ENCODE measurements at places on chromosomes 3 and 15.
A peak's percentile ranks its signal among the peaks of the same experiment; 100 is the strongest.

- DNase-seq = no peak
These were observed 132.2 kb downstream of the KLF13 start for GRCh38 chr15:31458596-31459399.

- no peak for DNase-seq
These were observed 29.8 kb downstream of the HGD start for GRCh38 chr3:120652281-120652680.

DNA sequence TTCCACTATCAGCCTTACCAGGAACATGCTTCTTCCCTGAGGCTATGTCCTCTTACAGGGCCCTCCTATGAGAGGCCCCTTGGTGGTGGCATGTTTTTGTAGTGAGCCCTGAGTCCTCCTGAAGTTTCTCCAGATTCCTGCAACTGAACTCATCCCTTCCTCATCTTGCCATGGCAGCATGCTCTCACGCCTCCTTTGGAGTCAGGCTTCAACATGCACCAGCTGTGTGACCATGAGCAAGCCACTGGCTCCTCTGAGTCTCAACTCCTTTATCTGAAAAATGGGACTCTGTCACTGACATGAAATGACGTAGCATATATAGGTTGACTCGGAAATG, 216.3 kb upstream of the TLE3 start:
- peak; percentile 95 for DNase-seq

DNA sequence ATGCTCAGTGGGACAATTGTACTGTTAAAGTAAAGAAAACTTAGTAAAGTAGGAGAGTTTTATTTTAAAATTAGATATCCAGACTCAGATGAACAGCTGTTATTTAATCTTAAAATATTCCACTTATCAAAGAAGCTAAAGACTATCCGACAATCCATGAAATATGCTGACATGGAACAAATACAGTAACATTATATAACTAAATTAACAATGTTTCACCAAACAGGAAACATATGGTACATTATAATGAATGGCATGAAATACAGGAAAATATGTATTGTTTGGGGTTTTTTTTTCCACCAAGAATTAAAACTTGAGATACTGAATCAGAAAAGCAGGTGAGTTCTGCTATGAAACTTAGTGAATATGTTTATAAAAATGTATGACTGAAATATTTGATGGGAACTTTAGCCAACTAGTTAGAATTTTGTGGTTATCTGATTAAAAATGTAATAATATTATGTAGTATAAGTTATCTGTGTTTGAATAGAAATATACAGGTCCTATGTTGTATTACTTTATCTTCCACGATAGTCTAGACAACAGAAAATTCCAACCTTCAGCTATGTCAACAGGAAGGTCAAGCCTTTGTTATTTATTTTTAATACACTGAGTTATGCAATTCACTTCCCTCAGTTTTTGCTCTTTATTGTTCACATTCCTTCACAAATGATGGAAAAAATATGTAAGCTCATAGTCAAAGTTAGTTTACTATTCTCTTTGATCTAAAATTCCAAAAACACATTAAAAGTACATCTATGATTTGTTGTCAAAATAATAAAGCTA, 72.7 kb downstream of the UACA start:
- no peak for DNase-seq

- DNase-seq = no peak
These were observed 29.9 kb upstream of the NOX5 start for GRCh38 chr15:68984586-68984985.

DNA sequence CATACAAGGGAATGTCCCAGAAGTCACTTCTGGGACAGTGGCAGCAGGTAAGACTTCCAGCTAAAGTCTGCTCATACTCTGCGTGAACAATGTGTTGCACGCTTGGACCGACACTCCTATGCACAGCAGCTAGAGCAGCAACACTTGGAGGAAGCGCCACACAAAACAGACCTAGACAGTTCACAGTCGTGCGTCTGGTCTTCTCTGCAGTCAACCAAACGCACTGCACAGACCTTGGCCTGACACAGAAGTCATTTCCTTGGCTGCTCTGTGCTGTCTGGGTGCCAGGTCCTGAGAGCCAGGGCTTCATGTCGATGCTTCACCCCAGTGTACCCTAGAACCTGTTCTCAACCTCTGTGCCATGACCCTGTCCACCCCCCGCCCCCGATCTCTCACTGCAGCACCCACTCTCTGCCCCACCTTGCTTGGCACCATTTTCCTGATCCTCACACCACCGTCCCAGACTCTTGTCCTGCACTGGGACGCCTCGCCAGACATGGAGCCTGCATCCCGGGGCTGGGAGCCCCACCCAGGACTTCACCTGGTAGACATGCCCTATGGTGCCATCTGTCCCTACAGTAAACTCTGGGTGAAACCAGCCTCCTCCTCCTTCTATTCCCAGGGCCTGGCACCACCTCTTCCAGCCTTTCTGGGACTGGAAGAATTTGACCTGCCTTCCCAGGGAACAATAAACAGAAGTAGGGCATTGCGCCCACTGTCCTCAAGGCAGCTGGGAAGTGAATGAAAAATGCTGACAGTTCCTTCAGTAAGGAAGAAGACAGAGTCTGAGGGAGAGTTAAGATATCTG, 3.1 kb downstream of the ATP10A start:
- no peak for DNase-seq

DNA sequence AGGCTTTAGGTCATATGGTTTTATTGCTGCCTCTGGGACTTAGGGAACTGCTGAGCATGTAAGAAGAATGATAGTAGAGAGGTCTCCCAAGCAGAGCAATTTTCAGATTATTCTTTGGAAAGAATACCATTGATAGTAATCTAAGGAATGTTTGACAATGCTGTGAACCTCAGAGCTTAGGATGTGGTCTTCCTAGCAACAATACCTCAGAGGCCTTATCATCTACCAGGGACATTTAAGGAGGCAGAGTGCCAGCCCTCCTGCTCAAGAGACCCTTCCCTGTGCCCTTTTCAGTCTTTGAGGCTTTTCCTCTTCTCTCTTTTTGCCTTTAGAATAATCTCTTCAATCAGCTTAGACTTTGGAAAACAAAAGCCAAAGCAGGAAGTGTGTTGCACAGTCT, 272.1 kb downstream of the OXSM start:
- DNase-seq = no peak

- DNase-seq = no peak
These were observed 38.9 kb upstream of the CLRN1 start for GRCh38 chr3:151011427-151011826.

DNA sequence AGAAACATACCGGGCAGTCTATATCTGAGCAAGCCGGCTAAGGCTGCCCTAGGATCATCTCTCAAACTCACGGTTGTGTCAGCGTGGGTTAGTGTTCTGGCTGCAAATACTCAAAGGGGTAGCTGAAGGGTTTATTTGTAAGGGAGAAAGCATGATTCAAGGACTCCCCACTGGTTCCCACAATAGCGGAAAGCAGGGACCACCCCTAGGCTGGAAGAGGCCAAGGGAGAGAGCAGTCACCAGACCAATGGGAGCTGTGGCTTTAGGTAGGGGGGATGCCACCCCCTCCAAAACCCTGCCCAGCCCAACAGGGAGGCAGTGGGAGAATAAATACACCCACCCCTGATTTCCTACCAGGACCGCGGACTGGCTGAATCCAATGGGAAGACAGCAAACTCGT, 7.3 kb upstream of the LMCD1 start:
- DNase-seq = no peak

All from trophoblast cell (in vitro differentiated cells and primary cell).